ENCODE measurements at places on chromosomes 6 and 20.

- DNase-seq: no peak
Observed at GRCh38 chr6:104771258-104771832, 88.4 kb downstream of the HACE1 start.

DNA sequence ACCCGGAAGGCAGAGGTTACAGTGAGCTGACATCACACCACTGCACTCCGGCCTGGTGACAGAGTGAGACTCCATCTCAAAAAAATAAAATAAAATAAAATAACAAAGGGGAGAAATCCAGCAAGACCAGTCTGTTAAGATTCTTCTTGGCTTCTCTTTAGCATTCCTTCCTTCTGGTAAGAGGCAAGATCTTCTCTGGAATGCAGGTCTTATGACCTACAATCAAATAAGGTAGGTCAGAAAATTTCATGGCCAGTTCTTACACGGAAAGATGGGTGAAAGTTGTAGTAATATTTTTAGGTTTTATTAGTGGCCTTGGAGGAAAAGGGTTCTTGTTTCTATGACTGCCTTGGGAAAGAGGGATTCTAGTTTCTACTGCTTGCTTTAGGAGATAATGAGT is 180.9 kb downstream of the FUT9 start:
- DNase-seq: no peak

- no peak for DNase-seq
Observed at GRCh38 chr6:126361832-126362440, 22.0 kb downstream of the CENPW start.

GRCh38 chr20:49630396-49630951 is 62.5 kb upstream of the PTGIS start:
- no peak for DNase-seq

DNA sequence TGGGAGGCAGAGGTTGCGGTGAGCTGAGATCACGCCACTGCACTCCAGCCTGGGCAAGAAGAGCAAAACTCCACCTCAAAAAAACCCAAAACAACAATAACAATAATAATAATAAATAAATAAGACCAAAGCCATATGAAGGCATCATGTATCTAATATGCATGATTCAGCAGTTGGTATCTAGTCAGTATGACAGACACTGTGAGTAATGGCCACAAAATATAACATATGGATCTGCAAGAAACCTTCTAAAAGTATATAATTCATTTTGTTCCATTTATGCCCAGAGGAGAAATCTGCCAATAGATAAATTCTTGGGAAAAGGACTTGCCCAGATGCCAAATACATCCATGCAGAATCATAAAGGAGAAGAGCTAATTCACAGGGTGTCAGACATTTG is 252.3 kb downstream of the BTBD9 start:
- DNase-seq: no peak

DNA sequence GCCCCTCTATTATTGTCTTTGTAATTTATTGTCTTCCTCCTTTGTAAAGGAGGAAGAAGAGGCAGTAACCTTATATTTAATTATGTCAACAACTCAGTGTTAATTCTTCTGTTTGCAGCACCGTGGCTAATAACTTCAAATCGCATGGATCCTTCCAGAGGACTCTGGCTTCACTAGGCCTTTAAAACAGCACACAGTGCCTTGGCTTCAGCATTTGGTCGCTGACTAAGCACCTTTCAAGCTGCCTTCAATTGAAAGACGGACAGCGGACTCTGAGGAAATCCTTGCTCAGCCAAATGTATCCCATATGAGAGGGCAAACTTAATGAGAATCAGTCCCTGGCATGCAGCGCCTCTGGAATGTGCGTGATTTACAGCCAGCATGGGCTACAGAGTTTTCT is 64.2 kb downstream of the SGK1 start:
- DNase-seq: no peak

GRCh38 chr6:2221726-2222274 is 23.6 kb downstream of the GMDS start:
- no peak for DNase-seq

Data from stimulated activated CD4-positive, alpha-beta T cell treated with anti-CD3 and anti-CD28 coated beads, Interleukin-1b, Interleukin-23, amount 100 ng/mL, for 1 hour (primary cell).